ENCODE measurements at places on chromosomes 3 and 15.

GRCh38 chr15:72421484-72421883 lies 23.4 kb downstream of the TMEM202 start:
- no peak for DNase-seq

GRCh38 chr3:172647080-172647479 lies 63.8 kb downstream of the NCEH1 start:
- DNase-seq, result no peak

DNA sequence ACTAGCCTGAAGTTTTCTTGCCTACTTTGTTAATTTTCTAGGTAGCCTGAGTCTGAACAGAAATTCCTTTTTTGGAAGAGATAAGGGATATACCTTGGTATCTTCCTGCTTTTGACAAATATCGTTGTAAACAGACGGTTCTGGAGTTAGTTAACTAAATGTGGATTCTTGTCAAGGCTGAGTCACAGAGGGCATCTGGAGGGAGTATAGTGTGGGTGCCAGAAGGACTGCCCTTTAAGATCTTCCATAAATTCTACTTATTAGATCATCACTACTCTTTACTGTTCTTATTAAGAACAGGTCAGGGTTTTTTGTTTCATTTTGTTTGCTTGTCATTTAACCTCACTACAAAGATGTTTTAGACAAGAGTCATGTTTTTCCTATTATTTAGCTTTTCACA lies 125.3 kb upstream of the SKOR1 start:
- DNase-seq, result no peak

- DNase-seq, result no peak
Measured at GRCh38 chr15:61489571-61489970, 260.5 kb upstream of the RORA start.

DNA sequence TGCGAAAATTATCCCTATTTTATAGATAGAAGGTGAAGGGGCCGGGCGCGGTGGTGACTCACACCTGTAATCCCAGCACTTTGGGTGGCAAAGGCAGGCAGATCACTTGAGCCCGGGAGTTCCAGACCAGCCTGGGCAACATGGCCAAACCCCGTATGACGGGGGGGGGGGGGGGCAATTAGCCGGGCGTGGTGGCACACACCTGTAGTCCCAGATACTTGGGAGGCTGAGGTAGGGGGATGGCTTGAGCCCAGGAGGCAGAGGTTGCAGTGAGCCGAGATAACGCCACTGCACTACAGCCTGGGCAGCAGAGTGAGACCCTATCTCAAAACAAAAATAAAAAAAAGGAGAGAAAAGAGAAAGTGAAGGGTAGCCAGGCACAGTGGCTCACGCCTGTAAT lies 1.4 kb downstream of the AAGAB start:
- DNase-seq, result no peak

- DNase-seq, result no peak
Measured at GRCh38 chr3:66989860-66990696, 8.0 kb upstream of the KBTBD8 start.

DNA sequence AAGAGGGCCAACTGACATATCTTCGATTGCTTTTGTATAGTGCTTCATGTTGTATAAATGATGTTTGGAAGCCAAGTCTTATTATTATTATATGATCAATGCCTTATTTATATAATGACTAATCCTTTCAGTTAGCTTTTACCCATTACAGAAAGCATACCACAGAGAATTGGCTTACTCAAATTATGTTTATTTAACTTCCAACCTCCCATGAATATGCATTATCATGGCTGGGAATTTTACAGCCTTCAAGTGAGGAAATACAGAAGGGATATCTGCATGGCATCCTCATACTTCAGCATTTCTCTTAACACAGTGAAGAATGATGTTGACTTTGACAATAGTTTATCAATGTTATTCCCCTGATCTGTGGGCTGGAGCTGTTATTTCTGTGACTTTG lies 225.9 kb upstream of the GAP43 start:
- DNase-seq, result peak; percentile 46

Measured in fibroblast of skin of right quadriceps (primary cell).